Stimulated activated CD4-positive, alpha-beta T cell treated with anti-CD3 and anti-CD28 coated beads, Interleukin-1b, Interleukin-23, amount 100 ng/mL, for 48 hours (primary cell): ENCODE measurements at places on chromosomes 5 and 9.
A peak's percentile ranks its signal among the peaks of the same experiment; 100 is the strongest.

DNA sequence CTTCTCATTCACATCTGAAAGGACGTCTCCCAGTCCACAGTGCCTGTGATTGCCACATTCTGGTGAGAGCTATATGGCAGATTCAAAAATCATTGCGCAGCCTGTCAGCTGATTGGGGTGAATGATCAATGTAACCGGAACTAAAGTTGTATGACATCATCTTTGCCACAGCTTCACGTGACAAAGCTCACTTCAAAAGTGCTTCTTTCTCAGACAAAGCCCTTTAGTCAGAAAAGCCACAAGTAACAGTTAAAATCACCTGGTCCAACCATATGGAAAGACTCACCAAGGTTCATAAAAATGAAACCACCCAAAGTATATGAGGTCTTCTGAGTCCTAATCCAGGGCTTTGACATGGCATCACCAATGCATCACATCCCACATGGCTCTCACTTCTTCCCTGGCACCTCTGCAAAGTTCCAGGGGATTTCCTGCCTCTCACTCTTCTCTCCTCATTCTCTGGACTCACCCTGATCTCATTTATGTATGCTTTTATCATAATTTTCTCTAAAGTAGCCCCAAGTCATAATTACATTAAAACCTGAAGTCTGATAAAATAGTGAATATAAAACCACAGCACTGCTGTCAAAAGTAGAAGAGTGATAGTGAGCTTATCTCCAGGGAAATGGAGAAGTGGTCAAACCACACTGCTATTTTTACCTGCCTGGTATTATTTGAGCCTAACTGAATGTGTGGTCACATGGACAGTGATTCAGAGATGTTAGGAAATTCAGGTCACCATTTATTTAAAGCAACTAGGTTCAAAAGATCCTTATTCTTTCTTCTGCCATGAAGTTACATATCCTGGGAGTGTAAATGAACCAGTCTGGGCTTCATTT is 193.1 kb upstream of the PTGER4 start:
- DNase-seq, result peak; percentile 69

- DNase-seq, result no peak
Observed at GRCh38 chr5:133382661-133383579, 229.4 kb downstream of the FSTL4 start.

- no peak for DNase-seq
Observed at GRCh38 chr9:100579665-100580064, 1.8 kb downstream of the CAVIN4 start.

GRCh38 chr5:122342256-122342655 is 30.2 kb downstream of the SNCAIP start:
- DNase-seq, result no peak

DNA sequence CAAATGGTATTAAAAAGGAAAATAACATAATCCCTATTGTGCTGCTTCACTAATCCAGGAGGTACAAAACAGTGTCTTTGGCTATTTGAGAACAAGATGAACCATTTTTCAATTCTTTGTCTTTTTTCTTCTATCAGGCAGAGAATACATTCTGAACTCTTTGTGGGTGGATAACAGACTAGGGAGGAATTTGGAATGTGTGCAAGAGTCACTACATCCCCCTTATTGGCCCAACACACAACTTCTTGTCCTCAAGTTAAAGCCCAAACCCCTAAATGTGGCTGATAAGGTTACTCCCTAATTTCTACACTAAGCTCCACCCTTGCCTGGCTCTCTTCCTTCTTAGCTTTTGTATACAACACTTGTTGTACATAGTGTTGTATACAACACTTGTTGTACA is 342.7 kb upstream of the RFX3 start:
- no peak for DNase-seq

- DNase-seq, result no peak
Observed at GRCh38 chr5:171659896-171660295, 125.7 kb upstream of the SMIM23 start.

- no peak for DNase-seq
Observed at GRCh38 chr9:16801871-16802466, 68.5 kb downstream of the BNC2 start.

DNA sequence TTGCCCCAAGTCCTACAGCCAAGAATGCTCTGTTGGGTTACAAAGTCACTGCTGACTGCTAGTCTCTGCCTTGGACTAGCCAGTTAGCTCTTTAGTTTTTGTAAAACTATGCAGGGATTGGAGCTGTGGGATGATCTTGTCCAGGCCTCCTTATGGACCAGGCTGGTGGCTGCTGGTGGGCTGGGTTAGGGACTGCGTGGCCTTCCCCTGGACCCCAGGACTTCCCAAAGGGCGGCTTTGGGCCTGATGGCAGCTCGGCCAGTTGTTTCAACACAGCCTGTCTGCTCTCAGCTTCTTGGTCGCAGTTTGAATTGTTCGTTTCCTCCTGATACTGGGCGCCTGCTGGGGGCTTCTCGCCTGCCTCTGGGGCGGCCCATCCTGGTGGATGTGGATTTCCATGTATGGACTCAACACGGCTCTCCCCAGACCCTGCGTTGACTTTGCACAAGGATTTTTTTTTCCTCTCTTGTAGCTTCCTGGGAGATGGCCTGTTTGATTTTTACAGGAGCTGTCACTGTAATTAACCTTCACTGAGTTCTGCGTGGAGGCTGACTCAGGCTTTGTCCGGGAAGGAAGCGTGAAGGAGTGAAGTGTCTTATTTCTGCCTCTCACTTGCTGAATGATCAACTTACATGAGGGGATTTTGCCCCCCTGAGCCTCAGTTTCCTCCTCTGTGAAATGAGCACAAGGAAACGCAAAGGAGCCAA is 91.9 kb upstream of the NEURL1B start:
- no peak for DNase-seq

GRCh38 chr5:19301271-19301670 is 686.7 kb downstream of the CDH18 start:
- DNase-seq, result no peak

GRCh38 chr5:72121780-72122445 is 14.6 kb downstream of the MAP1B start:
- DNase-seq, result no peak

DNA sequence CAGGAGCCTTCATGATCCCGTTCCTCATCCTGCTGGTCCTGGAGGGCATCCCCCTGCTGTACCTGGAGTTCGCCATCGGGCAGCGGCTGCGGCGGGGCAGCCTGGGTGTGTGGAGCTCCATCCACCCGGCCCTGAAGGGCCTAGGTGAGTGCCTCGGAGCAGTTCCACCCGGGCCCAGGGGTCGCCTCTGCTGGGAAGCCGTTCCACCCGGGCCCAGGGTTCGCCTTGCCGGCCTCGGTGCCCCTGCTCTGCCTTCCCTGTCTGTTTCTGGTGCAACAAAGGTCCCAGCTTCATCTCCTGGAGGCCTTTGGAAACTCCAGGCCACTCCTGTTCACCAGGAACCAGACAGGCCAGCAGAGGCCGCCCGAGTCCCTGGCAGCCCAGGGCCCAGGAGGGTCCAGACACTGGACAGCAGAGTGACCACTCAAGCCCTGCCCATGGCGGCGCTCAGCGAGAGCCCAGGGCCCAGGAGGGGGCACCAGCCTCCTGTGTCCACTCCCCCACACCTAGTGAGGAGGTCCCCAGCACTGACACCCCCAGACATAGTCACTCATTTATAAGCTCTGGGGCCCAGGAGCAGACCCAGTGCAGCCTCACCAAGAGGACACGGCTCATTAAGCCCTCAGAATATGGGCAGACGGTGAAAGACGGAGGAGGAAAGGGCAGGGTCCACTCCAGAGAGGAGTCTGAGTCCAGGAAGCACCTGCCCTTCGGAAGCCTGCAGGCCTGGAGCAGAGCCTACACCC is 7.5 kb downstream of the SLC6A19 start:
- DNase-seq, result no peak

GRCh38 chr9:87643778-87644570 is 81.9 kb upstream of the CTSL start:
- no peak for DNase-seq

GRCh38 chr9:93679536-93680442 is 103.4 kb downstream of the PHF2 start:
- DNase-seq, result peak; percentile 1
